ENCODE measurements at places on chromosomes 1 and 21.

DNA sequence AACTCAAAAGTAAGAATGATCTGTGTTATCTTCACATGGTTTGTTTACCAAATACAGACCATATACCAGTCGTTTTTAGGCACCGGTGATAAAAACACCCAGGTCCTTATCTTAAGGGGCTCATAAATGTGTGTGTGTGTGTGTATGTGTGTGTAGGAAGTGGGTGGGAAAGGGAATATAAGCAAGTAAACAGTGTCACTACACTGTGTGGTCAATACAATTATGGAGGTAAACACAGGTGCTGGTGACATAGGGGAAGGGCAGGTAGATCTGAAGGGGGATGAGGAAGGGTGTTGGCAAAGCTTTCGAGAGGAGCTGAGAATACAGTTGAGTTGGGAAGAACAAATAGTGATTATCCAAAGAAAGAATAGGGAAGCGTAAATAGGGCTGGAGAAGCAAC, 19.1 kb upstream of the MRPS6 start:
- no peak for DNase-seq

DNA sequence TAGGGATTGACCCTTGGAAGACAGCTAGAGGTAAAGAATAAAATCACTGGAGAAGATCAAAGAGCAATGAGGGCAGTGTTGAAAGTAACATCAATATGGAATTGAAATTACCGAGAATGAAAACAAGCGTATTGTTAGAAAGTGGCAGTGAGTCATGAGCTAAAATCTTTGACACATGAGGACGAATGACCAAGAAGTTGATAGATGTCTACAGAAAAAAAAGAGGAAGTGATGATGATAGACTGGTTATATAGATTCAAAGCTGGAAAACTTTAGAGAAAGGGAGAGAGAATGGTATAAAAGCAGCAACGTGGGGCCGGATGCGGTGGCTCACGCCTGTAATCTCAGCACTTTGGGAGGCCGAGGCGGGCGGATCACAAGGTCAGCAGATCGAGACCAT, 12.5 kb upstream of the DNM3 start:
- no peak for DNase-seq

DNA sequence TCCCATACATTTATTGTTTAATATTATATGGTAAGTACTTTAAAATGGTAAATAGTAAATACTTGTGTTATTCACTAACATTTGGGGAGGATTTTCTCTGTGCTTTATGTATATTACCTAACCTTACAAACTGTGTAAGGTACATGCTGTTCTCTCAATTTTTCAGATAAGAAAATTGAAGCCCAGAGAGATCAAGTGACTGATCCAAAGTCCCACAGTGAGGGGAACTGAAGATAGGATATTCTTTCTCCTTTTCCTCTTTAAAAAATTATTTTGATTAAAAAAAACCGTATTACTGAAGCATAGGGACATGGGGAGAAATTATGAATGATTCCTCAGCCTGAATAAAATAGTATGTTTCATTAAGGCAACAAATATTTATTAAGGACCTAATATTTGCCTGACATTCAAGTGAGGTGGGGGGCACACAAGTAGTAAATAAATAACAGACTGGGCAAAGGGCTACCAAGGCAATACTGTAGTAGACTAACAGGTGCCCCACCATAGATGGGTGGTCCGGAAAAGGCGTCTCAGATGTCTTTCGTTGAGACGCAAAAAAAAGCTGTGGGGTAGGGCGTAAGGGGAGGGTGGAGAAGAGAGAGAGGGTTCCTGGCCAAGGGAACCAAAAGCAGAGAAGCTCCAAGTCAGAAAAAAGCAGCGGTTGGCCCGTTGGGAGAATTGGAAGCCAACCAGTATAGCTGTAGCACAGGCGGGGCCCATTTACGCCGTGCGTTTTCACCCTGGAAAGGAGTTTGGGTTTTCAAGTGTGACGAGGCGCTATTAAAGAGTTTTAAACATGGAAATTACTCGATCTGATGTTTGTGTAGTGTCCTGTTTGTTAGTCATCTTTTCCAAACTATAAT, 944 bp upstream of the AGO3 start:
- no peak for DNase-seq

DNA sequence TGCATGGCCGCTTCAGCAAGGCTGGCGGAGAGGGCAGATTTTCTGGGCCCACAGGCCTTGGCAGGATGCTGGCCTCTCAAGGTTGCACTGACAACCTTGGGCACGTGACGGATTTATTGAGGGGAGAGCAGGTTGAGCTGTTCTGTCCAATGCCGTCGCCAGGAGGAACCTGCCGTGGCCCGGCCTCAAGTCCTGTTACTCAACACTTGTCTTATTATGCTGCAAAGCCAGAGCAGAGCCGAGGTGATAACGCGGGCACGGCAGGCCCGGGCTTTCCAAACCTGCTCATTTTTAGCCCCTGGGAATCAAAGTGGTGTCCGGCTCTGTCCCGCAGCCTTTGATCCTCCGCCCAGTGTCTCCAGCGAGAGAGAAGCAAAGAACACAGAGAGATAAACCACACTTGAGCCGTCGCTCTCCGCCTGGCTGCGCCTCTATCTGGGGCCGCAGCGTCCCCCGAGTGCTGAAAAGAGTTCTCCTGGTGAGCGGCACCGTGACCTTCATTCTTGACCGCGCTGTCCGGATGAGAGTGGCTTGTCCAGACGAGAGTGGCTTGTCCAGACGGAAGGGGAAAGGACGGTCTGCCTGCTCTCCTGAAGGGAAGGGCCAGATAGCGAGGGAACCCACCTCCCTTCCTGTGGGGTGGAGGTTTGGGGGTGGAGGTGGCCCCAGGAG, 162.3 kb upstream of the ARHGEF16 start:
- no peak for DNase-seq

GRCh38 chr1:119260506-119260905, 108.1 kb upstream of the HAO2 start:
- DNase-seq: no peak

GRCh38 chr1:104266612-104267011, 516.9 kb downstream of the AMY1C start:
- DNase-seq: no peak

DNA sequence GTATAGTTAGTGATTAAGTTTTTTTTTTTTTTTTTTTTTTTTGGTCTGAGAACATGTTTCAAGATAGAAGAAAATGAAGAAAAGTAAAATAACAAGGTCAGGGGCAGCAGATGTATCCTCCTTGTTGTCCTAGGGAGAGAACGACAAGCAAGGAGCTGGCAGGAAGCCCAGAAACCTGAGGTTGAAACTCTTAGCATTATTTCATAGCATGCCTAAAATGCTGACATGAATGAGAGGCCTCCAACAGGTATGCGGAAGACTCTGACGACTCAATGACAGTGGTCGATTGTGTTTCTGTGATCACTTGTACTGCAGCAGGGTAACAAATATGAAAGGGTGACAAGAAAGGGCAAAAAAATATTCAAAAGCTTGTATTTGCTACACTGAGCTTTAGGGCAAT, 415.9 kb downstream of the PLA2G4A start:
- DNase-seq: no peak

GRCh38 chr1:176603696-176604095, 140.7 kb downstream of the PAPPA2 start:
- no peak for DNase-seq

GRCh38 chr1:6347641-6348487, 45.7 kb downstream of the ACOT7 start:
- no peak for DNase-seq

- no peak for DNase-seq
Observed at GRCh38 chr1:243663651-243664050, 186.4 kb downstream of the AKT3 start.

GRCh38 chr1:172405912-172406311, 14.6 kb upstream of the C1orf105 start:
- no peak for DNase-seq

DNA sequence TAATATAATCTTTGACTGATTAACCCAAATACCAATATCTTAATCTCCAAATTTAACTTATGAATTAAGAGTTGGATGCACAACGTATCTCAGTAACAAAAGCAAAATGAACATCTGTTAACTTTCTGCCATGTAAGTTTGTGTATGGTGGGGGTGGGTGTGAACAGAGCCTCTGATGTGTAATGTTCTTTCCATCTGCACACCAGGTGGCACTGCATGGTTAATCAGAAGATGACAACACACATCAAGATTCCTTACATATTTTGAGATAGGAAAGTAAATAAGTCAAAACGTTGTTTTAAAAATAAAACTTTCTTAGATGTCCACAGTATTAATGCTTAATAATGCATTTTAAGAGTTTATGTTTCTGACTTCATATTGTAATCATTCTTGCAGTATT, 251.9 kb downstream of the DPYD start:
- no peak for DNase-seq

GRCh38 chr1:67937010-67937409, 103.7 kb upstream of the GNG12 start:
- no peak for DNase-seq

- DNase-seq: no peak
Observed at GRCh38 chr1:234276151-234276788, 97.0 kb upstream of the COA6 start.

- DNase-seq: no peak
Observed at GRCh38 chr1:160144921-160145320, 6.5 kb upstream of the ATP1A4 start.

DNA sequence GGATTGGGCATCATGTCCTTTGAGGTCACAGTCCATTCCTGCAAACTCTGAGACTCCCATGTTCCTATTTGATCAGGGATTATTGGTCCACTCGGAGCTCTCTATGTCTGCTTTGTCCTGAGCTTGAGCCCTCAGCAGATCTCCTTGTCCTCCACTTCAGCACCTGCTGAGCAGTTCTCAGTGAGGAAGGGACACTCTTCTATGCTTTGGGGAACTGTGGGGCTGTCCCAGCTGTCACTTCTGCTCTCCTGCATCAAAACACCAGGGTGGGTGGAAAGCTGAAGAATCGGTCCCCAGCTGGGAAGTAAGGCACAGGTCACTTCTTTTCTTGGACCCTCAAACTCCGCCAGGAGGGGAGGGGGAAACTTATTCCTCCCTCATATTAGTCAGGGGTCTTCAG, 99.5 kb downstream of the PCP4 start:
- no peak for DNase-seq

DNA sequence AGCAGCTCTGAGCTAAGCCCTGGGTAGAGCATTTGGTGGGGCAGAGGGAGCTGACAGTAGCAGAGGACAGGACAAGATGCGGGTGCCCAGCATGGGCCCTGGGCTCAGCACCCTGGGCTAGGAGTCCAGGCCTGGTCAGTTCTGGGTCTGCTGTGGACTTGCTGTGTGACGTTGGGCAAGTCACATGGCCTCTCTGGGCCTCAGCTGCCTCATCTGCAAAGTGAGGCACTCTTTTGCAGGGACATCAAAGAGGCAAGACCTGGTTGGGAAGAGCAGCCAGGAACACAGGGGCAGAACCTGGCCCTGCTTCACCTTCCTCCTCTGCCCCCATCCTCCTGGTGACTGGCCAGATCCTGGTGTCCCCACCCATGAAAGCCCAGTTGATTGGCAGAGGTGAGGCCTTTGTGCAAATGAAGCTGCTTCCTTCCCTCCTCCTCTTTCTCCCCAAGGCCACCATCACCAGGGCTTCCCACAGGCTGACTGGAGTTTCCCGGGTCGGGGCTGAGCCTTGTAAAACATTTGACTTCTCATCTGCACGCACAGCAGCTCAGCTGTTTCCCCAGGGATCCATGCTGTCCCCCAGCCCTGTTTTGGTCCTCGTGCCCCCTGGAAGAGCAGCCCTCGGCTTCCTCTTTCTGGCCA, 350.5 kb downstream of the MATN1 start:
- no peak for DNase-seq

DNA sequence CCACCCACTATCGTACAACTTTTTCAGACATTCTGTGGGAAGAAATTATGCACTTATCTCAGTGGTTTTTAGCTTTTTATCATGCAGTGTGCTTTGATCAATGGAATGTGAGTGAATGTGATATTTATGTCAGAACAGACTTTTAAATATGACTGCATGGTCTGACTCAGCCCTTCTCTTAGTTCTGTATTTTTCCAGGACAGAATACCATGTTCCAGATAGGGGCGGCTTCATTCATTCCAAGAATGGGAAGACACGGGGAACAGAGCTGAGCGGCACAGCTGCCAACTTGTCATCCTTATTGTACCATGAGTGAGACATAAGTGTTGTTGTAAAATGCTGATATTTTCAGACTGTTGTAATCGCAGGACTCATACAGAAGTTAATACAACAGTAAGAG, 214.6 kb upstream of the NCAM2 start:
- DNase-seq: no peak

GRCh38 chr1:53697721-53698383, 41.1 kb downstream of the GLIS1 start:
- peak; percentile 74 for DNase-seq

DNA sequence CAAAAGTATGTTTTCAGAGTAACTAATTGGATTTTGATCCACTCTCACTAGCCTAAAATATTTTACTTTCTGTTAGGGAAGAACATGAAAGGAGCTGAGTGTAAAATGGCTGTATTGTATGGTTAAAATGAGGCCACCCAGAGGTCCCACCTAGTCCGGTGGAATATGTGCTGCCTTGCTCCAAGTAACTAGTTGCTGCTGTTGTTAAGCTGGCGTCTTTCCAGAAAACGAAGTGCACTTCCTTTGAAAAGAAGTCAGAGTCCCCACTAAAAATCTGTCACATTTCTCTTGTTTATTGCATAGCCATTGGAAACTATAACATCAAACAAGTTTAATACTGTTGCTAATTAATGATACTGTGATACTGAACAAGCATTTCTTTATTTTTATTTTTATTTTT, 3.2 kb downstream of the SLC25A33 start:
- no peak for DNase-seq

DNA sequence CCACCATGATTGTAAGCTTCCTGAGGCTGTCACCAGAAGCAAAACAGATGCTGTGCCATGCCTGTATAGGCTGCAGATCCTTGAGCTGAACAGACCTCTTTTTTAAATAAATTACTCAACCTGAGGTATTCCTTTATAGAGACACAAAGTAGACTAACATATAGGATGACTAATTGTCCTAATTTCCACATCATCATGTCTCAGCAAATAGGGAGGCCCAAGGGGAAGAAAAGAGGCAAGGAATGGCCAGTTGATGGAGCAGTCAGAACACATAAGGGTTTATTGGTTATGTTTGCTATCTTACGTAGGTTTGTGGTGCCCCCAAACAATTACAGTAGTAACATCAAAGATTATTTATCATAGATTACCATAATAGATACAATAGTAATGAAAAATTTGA, 126.2 kb downstream of the RASAL2 start:
- DNase-seq: no peak

DNA sequence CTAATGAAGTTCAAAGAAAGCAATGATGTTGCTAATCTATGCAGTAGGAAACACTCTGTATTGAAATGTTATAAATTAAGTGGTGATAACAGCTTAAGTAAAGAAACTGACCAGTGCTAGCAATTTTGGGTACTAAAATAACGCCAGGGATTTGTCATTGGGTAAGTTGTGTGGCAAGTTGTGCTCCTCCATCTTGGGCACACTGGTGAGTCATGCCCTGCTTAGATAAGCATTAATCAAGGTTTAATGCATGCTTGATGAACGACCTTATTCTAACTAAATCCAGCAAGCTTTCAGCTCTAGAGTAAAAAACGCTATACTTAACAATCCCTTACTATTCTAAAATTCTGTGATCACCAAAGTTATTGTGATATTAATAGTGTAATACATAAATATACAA, 25.2 kb downstream of the VAMP4 start:
- no peak for DNase-seq

Data from BJ (cell line).